Fibroblast of skin of back (primary cell): ENCODE measurements at places on chromosomes 2 and 18.

DNA sequence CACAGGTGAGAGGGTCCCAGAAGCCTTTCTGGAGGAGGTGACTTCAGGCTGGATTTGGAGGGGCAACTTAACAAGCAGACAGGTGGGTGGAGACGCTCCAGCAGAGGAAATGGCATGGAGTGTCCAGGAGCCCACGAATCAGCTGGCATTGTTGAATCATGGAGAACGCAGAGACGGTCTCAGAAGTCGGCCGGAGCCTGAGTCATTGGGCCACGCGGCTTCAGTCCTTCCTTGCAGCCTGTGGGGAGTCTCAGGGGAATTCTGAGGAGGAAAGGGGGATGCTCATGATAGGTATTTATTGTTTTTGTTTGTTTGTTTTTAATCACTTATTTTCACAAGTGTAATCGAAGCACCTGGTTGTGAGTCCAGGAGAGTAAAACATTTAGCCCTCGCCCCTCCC, 184.6 kb upstream of the HDAC4 start:
- DNase-seq = no peak

GRCh38 chr2:11154016-11154922, 998 bp upstream of the SLC66A3 start:
- DNase-seq = no peak

- DNase-seq = peak; percentile 85
These were observed 46.0 kb upstream of the PAX8 start for GRCh38 chr2:113324684-113325160.

- DNase-seq = no peak
These were observed 17.3 kb downstream of the DGKD start for GRCh38 chr2:233371641-233372040.

- DNase-seq = no peak
These were observed 355.9 kb upstream of the KLHL29 start for GRCh38 chr2:23029111-23029510.

DNA sequence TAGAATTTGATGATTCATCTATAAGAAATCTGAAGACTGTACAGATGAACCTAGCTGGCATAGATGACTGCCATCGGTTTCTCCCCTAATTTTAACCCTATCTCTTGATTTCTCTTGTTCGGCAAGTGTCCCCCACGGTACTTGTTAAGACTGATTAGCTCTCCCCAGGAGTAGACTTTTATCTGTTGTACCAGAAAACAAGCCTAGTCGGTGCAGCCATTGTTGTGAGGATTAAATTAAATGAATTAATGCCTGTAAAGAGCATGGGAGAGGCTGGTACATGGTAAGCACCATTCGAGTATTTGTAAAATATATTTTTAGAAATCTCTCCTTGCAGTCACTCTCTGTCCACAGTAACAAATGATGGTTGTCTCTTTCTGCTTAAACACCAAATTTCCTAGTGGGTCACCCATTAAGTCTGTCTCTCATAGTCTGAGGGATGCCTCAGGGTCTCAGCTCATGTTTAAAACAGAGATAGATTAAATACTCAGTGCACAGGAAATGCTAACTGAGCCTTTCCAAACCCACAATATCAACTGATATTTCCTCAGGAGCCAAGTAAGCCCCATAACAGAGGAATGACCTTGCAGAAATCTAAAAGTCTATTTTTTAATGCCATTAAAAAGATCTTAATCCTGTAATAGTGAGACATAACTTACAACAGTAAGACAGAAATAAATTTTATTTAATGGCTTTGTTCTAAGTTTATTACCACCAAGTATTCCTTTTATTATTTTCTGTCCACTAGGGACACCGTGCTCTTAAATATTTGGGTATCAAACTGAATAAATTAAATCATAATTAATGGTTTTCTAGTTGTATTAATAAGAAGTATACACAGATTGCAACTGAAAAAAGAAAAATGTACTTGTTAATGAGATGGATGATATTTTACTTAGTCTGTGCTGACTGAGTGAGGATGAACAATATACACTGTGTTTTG, 2.9 kb upstream of the B4GALT6 start:
- DNase-seq = no peak

DNA sequence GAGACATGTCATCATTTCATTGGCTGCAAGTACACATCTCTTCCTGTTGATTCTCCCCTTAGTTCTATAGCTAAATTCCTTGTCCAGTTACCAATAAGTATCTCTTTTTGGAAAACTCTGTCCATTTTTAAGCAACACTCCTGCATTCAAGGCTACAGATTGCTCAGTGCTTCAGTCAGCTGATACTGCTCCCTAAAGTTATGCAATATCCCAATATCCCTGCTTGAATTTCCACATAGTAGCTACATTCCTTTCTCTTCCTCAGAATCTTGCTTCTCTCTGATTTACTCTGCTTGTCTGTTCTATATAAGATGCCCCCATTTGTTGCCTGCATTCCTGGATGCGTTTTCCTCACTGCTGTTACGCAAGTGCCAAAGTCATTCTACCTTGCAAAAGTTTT, 109.8 kb downstream of the PARD3B start:
- no peak for DNase-seq

DNA sequence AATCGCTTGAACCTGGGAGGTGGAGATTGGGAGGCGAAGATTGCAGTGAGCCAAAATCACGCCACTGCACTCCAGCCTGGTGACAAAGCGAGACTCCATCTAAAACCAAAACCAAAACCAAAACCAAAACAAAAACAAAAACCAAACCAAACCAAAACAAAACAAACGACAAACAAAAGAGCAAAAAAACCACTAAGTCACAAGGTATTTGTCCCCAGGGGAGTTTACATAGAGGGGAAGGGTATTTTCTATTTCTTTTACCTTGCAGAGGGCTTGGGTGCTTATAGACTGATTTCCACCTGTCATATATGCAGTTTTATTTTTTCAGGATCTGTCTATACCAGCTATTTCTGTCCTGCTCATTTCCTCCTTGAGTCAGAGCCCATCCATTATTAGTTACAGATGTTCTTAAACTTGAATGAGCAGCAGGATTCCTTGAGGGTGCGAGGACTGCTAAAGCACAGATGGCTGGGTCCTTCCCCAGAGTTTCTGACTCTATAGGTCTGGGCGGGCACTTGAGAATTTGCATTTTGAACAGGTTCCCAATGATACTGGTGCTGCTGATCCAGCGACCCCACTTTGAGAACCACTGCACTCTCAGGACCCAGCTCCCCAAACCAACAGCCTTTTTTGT, 102.2 kb upstream of the UXS1 start:
- peak; percentile 50 for DNase-seq

DNA sequence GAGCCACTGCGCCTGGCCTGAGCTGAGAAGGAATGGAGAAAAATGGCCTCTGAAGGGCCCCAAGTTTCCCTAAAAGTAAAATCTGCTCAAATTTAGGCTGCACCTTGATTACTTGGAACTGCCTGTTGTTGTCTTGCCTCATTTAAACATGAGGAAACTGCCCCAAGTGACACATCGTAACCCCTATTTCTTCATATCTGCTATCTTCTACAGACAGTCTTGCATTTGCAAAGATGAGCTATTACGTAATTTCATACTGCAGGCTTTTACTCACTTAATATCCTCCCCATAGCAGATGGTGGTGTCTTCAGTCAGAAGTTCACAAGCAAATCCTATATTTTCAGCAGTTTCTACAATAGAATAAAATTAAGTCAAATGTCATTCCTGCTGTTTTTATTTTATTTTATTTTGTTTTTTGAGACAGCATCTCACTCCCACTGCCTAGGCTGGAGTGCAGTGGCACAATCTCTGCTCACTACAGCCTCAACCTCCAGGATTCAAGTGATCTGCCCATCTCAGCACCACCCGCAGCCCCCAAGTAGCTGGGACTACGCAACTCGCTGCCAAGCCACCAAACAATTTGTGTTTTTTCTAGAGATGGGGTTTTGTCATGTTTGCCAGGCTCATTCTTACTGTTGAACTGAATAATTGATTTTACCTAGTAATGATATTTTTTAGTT, 45.3 kb upstream of the NARS1 start:
- DNase-seq = no peak

GRCh38 chr2:122323927-122324326, 568.5 kb downstream of the TSN start:
- DNase-seq = no peak

DNA sequence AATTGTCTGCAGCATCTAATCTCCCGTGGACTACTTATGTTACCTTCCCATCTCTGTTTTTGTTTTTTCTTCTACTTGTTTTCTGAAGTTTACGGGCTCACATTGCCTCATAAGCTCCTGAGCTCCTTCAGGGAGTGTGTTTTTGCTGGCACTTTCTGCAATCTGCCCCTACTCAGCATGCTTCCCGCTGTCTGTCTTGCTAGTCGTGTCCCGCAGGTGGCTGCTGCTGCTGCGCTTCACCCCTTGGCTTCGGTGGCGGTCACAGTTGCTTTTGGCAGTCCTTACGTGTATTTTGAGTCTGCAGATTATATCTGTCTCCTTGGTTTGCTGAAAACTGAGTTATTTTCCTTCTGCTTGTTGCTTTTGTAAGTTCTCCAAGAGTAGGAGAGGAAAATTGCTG, 37.3 kb downstream of the FER1L5 start:
- no peak for DNase-seq

GRCh38 chr18:43587538-43588153, 310.4 kb upstream of the SYT4 start:
- DNase-seq = peak; percentile 45
